ENCODE measurements at places on chromosomes 5 and 9.
A peak's percentile ranks its signal among the peaks of the same experiment; 100 is the strongest.

GRCh38 chr5:1516615-1517601 lies 6.9 kb downstream of the LPCAT1 start:
- peaks cover 44% of the 10 kb centered on the region for H3K36me3 ChIP-seq
- H3K27me3 ChIP-seq: no peaks in the 10 kb centered on the region
- peak overlapping the region; percentile 97 for H3K27ac ChIP-seq
- peak overlapping the region; percentile 98 for H3K4me3 ChIP-seq
- peaks cover 84% of the 10 kb centered on the region for H3K4me1 ChIP-seq

GRCh38 chr9:8062459-8062858 lies 262.9 kb upstream of the DMAC1 start:
- peaks cover 26% of the 10 kb centered on the region for H3K4me1 ChIP-seq
- no peak overlapping the region for H3K27ac ChIP-seq
- no peak for DNase-seq
- H3K4me3 ChIP-seq: no peak overlapping the region
- peaks cover 2% of the 10 kb centered on the region for H3K36me3 ChIP-seq
- peaks cover 28% of the 10 kb centered on the region for H3K27me3 ChIP-seq

DNA sequence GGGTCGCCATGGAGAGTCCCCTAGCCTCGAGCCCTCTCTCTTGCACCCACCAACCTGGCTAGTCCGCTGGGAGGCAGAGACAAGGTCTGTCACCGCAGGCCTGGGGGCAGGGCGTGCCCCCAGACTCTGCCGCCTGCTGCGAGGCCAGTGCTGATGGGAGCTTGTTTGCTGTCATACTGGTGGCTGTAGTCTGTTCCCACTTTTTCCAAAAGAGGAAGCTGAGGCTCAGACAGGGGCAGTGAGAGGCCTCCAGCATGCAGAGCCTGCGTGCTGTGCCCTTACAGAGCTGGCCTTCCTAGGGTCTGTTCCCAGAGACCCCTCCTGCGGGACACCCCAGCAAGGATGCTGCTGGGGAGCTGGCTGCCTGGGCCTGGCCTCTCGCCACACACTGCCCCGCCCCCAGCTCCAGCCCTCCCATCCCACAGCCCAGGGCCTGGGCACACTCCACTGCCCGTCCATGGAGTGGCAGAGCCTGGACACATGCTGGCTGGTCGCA lies 21.0 kb upstream of the SUSD3 start:
- H3K4me3 ChIP-seq: no peak overlapping the region
- peaks cover 26% of the 10 kb centered on the region for H3K4me1 ChIP-seq
- H3K36me3 ChIP-seq: peaks cover 39% of the 10 kb centered on the region
- no peaks in the 10 kb centered on the region for H3K27me3 ChIP-seq
- peak overlapping the region; percentile 55 for H3K27ac ChIP-seq
- DNase-seq: no peak

DNA sequence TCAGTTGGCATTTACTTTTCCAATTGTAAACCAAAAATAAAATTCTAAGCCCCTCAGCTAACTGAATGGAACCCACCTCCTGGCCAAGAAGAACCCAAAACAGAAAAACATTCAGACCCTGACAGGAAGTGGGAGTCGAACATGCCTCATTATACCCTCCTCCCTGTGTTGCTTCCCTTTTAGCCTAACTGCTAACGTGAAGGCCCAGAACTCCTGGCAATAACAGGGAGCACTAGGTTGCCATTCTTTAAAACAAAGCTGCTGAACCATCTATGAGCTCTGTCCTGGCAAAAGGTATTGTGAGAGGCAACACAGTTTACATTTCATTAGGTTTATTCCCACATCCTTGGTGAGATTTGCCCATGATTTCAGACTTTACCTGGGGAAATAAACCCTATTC lies 481.4 kb downstream of the CHSY3 start:
- H3K27me3 ChIP-seq: peaks cover 8% of the 10 kb centered on the region
- H3K4me3 ChIP-seq: no peak overlapping the region
- DNase-seq: no peak
- H3K36me3 ChIP-seq: no peaks in the 10 kb centered on the region
- no peak overlapping the region for H3K27ac ChIP-seq

DNA sequence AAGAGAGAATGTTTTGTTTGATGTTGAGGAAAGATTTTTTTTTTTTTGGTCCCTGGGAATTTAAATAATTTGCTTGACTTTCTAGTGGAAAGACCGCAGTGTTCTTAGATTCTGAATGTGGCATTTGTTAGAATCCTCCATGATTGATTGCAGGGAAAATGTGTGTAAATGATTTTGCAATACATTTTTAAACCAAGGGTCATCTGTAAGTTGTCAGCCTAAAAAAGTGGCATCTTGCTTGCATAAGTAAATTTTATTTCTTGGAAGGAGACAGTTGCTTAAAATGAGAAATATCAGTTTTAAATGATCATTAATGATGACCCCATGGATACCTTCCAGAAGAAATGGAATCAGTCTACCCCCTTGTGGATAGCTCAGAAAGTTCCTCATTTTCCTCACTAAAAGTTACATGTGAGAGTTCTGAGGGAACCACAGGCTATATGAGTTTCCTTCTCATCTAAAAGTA lies 105.1 kb upstream of the SLC25A48 start:
- no peak overlapping the region for H3K4me3 ChIP-seq
- no peaks in the 10 kb centered on the region for H3K36me3 ChIP-seq
- no peaks in the 10 kb centered on the region for H3K27me3 ChIP-seq
- no peak for DNase-seq
- H3K27ac ChIP-seq: no peak overlapping the region
- no peaks in the 10 kb centered on the region for H3K4me1 ChIP-seq

DNA sequence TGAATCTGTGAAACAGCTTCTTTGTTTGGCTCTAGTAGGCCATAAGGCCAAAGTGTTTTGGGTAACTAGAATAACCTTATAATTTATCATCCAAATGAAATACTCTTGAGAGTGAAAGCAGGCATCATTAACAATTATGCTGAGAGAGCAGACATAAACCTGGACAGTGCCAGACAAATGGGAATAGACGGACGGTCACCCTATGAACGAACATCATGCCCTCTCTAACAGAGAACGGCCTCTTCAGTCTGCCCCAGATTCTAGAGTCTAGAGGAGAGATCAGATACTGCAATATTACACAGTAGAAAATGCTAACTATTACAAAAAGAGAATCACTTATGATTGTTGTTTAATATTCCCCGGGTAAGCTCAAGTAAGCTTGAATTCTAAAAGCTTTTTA lies 68.5 kb downstream of the APBA1 start:
- no peak overlapping the region for H3K27ac ChIP-seq
- H3K36me3 ChIP-seq: peaks cover 2% of the 10 kb centered on the region
- no peak overlapping the region for H3K4me3 ChIP-seq

DNA sequence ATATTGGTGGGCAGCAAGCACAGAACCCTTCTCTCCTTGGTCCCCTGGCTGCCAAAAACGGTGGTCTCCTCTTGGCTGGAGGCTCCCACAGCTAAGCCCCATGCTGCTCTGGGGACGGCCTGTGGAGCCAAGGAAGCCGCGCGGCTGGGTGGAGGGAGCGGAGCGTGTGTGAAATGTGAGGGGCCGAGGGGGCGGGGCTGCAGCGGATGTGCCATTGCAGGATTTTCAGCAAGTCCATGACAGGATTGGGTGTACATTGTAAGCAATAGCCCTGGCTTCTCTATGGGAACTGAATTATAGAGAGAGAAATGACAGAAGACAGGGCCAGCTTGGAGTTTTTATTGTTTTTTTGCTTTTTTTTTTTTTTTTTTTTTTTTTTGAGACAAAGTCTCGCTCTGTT lies 336.5 kb downstream of the DIRAS2 start:
- no peak overlapping the region for H3K4me3 ChIP-seq
- H3K36me3 ChIP-seq: peaks cover 3% of the 10 kb centered on the region
- no peaks in the 10 kb centered on the region for H3K4me1 ChIP-seq
- no peak overlapping the region for H3K27ac ChIP-seq

- peaks cover 1% of the 10 kb centered on the region for H3K36me3 ChIP-seq
- H3K4me1 ChIP-seq: no peaks in the 10 kb centered on the region
- DNase-seq: no peak
- peaks cover 16% of the 10 kb centered on the region for H3K27me3 ChIP-seq
Measured at GRCh38 chr9:136742591-136743391, at the start of gene LCN10. Gene LCN10, minus strand, starts transcription at chr9:136742940. Its CDS starts 37 bp downstream, at chr9:136742903.

DNA sequence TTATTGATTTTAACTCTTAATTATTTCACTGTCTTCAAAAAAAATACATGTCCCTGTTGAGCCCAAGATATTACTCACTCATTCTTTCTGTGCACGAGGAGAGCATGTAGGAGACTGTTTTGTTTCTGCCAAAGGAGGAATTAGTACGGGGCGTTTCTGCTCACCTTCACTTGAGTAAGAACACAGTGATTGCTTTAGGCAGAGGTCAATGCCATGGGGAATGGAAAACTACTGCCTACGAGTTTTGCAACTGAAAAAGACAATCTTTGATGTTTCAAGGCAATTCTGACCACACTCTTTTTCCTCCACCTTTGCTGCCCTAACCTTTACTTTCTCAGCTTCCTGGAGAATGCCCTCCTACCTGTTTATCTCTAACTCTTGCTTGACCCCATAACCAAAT lies 109.4 kb downstream of the CCDC192 start:
- no peak for DNase-seq
- H3K27ac ChIP-seq: no peak overlapping the region
- no peaks in the 10 kb centered on the region for H3K4me1 ChIP-seq
- H3K27me3 ChIP-seq: peaks cover 55% of the 10 kb centered on the region

GRCh38 chr5:83204651-83205050 lies 127.3 kb downstream of the XRCC4 start:
- H3K4me3 ChIP-seq: no peak overlapping the region
- DNase-seq: no peak
- H3K27ac ChIP-seq: no peak overlapping the region
- no peaks in the 10 kb centered on the region for H3K27me3 ChIP-seq

DNA sequence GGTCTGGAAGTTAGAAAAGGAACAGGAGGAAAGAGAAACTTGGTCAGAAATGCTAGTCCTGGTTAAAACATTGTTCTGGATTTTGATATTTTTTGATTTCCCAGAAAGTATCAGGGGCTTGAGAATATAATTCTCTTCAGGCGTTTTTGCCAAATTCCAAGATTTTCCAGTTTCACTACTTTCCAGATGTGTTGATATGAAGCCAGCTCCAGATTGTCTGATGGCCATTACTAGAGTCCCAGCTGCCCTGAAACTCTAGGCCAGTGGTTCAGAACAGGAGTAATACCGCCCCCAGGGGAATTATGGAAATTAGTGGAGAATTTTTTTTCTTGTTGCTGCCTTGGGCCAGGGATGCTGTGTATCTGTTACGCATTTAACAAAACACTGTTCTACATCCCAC lies 88.6 kb downstream of the KCNN2 start:
- H3K27me3 ChIP-seq: no peaks in the 10 kb centered on the region
- no peaks in the 10 kb centered on the region for H3K4me1 ChIP-seq
- no peak overlapping the region for H3K27ac ChIP-seq
- no peak for DNase-seq
- H3K4me3 ChIP-seq: no peak overlapping the region
- no peaks in the 10 kb centered on the region for H3K36me3 ChIP-seq

DNA sequence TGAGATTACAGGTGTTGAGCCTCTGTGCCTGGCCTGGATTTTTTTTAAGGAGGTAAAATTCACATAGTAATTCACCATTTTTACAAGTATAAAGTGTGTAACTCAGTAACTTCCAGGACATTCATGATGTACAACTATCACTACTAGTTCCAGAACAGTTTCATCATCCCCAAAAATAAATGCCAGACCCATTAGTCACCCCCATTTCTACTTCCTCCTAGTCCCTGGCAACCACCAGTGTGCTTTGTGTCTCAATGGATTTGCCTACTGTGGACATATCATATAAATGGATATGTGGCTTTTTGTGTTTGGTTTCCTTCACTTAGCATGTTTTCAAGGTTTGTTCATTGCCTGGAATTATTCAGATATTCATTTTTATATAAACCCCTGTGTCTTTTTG lies 72.5 kb upstream of the PANK3 start:
- DNase-seq: no peak
- H3K4me3 ChIP-seq: no peak overlapping the region
